ENCODE measurements at places on chromosomes 7 and 10. TPM values are rescaled to one million over a fixed set of nuclear protein-coding genes. Genes with fewer than 3 reads are reported as not detected.

The STEAP2 gene
- 10.5 TPM for total RNA-seq

The SPDYE16 gene
- total RNA-seq, result not detected

The ANXA7 gene
- 99.4 TPM for total RNA-seq

The MINPP1 gene
- 5.5 TPM for total RNA-seq

The CNPY1 gene
- total RNA-seq, result not detected

The FOXP2 gene
- total RNA-seq, result 2.3 TPM

The ZNF239 gene
- total RNA-seq, result 2.0 TPM

The ABCB1 gene
- 3.2 TPM for total RNA-seq

The VSTM4 gene
- 22.4 TPM for total RNA-seq

The ABI1 gene
- 23.9 TPM for total RNA-seq

The ARMC3 gene
- not detected for total RNA-seq

The IQCE gene
- total RNA-seq, result 9.9 TPM

The PNLIPRP2 gene
- total RNA-seq, result not detected

The CTNNA3 gene
- total RNA-seq, result 129 TPM

The ARMC10 gene
- 18.6 TPM for total RNA-seq

The KMT2C gene
- 34.8 TPM for total RNA-seq

The FRMD4A gene
- 33.2 TPM for total RNA-seq

The PRKG1 gene
- total RNA-seq, result 28.2 TPM

The PLEKHS1 gene
- not detected for total RNA-seq

The ADARB2 gene
- total RNA-seq, result not detected

The C1GALT1 gene
- total RNA-seq, result 14.1 TPM

The GRM8 gene
- total RNA-seq, result not detected

The CYP17A1 gene
- not detected for total RNA-seq

The CALHM2 gene
- 11.6 TPM for total RNA-seq

The WIPF3 gene
- 5.5 TPM for total RNA-seq

The VWDE gene
- total RNA-seq, result not detected

The TMEM196 gene
- not detected for total RNA-seq

The KCP gene
- total RNA-seq, result 0.11 TPM

All from Right ventricle myocardium superior (tissue), 1 donor.